Activated CD8-positive, alpha-beta T cell treated with anti-CD3 and anti-CD28 coated beads, Interleukin-2, amount 10 ng/mL, durations not matched to agents 7 days and 5 days (primary cell): ENCODE measurements at places on chromosomes 2 and 18. TPM values are rescaled to one million over a fixed set of nuclear protein-coding genes. Genes with fewer than 3 reads are reported as not detected.
A peak's percentile ranks its signal among the peaks of the same experiment; 100 is the strongest.

IL1F10 gene
- total RNA-seq = not detected

GRCh38 chr2:182359027-182359989, 67.5 kb downstream of the PDE1A start:
- H3K27ac ChIP-seq = no peak overlapping the region
- no peaks in the 10 kb centered on the region for H3K36me3 ChIP-seq
- no peaks in the 10 kb centered on the region for H3K27me3 ChIP-seq
- no peaks in the 10 kb centered on the region for H3K4me1 ChIP-seq
- H3K4me3 ChIP-seq = no peak overlapping the region

GRCh38 chr18:8499810-8500675, 109.2 kb upstream of the RAB12 start:
- H3K4me1 ChIP-seq = no peaks in the 10 kb centered on the region
- no peaks in the 10 kb centered on the region for H3K36me3 ChIP-seq
- peaks cover 18% of the 10 kb centered on the region for H3K27me3 ChIP-seq
- H3K4me3 ChIP-seq = no peak overlapping the region

GRCh38 chr18:45008694-45009413, 328.2 kb downstream of the SETBP1 start:
- H3K27ac ChIP-seq = no peak overlapping the region
- DNase-seq = peak; percentile 31
- H3K4me3 ChIP-seq = no peak overlapping the region
- H3K36me3 ChIP-seq = no peaks in the 10 kb centered on the region
- peaks cover 20% of the 10 kb centered on the region for H3K4me1 ChIP-seq

DNA sequence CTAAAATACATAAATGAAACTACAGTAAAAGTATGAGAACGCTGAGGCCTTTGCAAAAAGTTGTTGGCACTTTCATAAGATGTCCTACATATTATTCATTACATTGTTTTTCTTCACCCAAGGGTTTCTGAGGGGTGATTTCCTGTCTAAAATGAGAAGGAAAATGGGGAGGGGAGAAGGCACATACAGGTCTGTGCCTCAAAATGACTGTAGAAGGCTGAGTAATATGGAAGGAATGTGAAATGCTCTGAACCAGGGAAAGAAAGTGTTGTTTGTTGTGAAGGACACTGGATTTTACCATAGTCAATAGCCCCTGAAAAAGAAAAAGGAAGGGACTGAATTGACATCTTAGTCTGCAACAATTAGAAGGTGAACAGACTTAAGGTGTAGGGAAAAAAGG, 99.5 kb upstream of the RNF152 start:
- H3K27me3 ChIP-seq = peaks cover 9% of the 10 kb centered on the region
- H3K27ac ChIP-seq = no peak overlapping the region
- H3K4me3 ChIP-seq = no peak overlapping the region
- H3K4me1 ChIP-seq = no peaks in the 10 kb centered on the region

GRCh38 chr2:240419271-240419670, 16.2 kb upstream of the GPC1 start:
- no peak overlapping the region for H3K4me3 ChIP-seq
- no peak overlapping the region for H3K27ac ChIP-seq
- DNase-seq = no peak

GRCh38 chr2:200578778-200579177, 7.0 kb upstream of the AOX1 start:
- no peak overlapping the region for H3K27ac ChIP-seq
- peaks cover 51% of the 10 kb centered on the region for H3K36me3 ChIP-seq
- no peaks in the 10 kb centered on the region for H3K27me3 ChIP-seq
- DNase-seq = no peak
- peaks cover 4% of the 10 kb centered on the region for H3K4me1 ChIP-seq

CYP1B1 gene
- 2.3 TPM for total RNA-seq

GRCh38 chr2:200575957-200576356, 9.9 kb upstream of the AOX1 start:
- H3K36me3 ChIP-seq = peaks cover 54% of the 10 kb centered on the region
- no peak overlapping the region for H3K4me3 ChIP-seq
- H3K27ac ChIP-seq = peak overlapping the region; percentile 3
- DNase-seq = no peak
- H3K27me3 ChIP-seq = no peaks in the 10 kb centered on the region
- H3K4me1 ChIP-seq = peaks cover 4% of the 10 kb centered on the region
